ENCODE measurements at places on chromosomes 3 and 15.
A peak's percentile ranks its signal among the peaks of the same experiment; 100 is the strongest.

DNA sequence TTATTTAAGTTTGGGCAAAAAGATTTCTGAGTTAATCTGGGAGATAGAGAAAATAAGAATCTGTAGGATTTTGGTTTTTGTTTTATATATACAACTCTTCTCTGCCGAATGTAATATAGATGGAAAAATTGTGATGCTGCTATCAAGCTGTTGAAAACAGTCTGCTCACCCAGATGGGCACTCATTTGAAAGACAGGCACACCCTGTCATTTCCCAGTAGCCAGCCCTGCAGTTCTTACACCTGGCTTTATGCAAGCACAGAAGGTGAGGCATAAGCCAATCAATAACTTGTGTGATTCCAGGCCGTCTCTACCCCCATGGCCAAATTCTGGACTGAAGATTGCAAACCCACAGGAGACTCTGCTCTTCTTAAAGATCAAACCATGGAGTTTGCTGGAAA is 27.1 kb upstream of the PTX3 start:
- DNase-seq, result no peak

- DNase-seq, result no peak
Observed at GRCh38 chr3:36403661-36404060, 23.4 kb downstream of the STAC start.

GRCh38 chr3:110381992-110382391 is 689.6 kb upstream of the NECTIN3 start:
- DNase-seq, result no peak

GRCh38 chr3:149282836-149283235 is 50.6 kb downstream of the TM4SF18 start:
- DNase-seq, result no peak

DNA sequence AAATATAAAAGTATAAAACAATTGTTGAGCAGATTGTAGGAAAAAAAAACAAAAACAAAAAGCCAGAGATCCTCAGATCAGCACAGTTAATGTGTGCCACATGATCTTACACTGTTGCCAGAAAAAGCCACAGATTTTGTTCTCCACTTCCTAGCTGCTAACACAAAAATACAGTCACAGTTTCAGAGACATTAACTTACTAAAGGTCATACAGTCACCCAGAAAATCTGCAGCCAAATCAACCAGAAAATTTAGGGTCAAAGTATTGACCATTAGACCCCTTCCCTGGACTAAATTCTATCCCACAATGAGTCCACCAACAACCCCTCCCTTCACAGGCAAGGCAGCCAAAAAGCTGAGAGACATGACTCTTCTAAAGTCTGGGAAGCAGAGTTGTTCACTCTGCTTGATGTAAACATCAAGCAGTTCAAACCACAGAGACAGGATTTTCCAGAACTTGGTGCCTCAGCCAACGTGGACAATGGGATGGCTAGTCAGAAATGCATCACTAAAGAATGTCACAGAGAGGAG is 59.1 kb downstream of the SST start:
- peak; percentile 68 for DNase-seq

- no peak for DNase-seq
Observed at GRCh38 chr3:125214738-125215137, 2.2 kb upstream of the SLC12A8 start.

GRCh38 chr3:150906461-150906860 is 1.2 kb upstream of the MINDY4B start:
- DNase-seq, result no peak

- DNase-seq, result no peak
Observed at GRCh38 chr3:111338059-111338698, 203.8 kb upstream of the CD96 start.

GRCh38 chr15:99565049-99565298 is 810 bp upstream of the MEF2A start:
- no peak for DNase-seq

- no peak for DNase-seq
Observed at GRCh38 chr3:72636969-72637597, 211.2 kb downstream of the SHQ1 start.

- no peak for DNase-seq
Observed at GRCh38 chr3:165339753-165340152, 143.6 kb upstream of the SLITRK3 start.

DNA sequence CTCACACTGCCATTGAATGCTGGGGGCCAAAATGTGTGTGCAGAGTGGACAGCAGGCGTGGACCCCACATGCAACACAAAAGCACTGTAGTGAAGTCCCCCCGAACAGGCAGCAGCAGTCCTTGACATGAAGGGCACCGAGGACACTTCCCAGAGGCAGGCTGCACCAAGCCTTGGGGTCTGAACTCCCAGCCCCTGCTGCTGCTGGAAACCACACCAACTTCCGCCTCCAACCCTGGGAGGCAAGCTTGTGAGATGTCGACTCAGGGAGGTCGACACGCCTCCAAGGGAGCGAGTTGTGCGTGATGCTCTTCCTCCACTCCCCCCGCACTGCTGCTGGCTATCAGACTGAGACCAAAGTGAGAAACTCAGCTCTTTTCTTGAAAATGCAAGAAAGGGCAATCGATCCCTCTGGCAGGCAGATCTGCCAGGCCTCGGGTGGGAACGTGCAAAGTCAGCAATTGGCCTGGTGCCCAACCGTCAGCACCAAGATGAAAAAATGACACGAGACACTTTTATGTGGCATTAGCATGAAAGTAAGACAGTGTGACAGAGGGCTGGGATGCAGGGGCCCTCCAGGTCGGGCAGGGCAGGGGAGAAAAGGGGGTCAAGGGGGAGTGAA is 43.6 kb downstream of the WHAMM start:
- DNase-seq, result no peak

- no peak for DNase-seq
Observed at GRCh38 chr3:9183811-9184460, 65.5 kb downstream of the SRGAP3 start.

DNA sequence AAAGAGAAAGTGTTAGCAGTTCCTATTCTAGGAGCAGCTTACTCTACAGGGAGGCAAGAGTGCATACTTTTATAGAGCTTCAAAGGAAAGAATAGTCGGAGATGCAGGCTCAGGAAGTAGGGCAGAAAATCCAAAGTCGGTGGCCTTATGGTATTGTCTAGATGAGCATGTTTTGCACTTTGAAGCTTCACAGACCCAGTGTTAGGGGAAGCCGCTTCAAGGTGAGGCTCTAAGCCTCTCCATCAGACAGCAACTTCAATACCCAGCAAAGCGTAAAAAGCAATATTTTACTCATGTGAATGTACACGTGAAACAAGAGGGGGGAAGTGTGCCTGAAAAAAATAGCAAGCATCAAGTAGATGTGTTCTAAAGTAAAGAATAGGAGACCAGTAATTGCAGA is 125.6 kb upstream of the RASGRP1 start:
- no peak for DNase-seq

DNA sequence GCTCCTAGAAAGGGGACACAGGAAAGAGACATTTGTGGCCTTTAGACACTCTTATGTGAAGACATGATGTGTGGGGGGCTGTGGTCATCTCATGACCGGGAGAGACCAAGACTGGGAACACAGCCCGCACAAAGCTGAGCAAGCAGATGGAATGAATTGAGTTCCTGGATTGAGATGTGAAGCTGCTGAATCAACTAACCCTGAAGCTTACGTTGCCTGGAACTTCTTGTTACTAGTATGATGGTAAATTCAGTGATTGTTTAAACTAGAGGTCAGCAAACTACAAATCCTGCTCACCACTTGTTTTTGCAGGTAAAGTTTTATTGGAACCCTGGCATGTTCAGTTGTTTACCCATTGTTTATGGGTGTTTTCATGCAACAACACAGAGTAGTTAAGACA is 83.4 kb upstream of the BHLHE40 start:
- DNase-seq, result no peak

DNA sequence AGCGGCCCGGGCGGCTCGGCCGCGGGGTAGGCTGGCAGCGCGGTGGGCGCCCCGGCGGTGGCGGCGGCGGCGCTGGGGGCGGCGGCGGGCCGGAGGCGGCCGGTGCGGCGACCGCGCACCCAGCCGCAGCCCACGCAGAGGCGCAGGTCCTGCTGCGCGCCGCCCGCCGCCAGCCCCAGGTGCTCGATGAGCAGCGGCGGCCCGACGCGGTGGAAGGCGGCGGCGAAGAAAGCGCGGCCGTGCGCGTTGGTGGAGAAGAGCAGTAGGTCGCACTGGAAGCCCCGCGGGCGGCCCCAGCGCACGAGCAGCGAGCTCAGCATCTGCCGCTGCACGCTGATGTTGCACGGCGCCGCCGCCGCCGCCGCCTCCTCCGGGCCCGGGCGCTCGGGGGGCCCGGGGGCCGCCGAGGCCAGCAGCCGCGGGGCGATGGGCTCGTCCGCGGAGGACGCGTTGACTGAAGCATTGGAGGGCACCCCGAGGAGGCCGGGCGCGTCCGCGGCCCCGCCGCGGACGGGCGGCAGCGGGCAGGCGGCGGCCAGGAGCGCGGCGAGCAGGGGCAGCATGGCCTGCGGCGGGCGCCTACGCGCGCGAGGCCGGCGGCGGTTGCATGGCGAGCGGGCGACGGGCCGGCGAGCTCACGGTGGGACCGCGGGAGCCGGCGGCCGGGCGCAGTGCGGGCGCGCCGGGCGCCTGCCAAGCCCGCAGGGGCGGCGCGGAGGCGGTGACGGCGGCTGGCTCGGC is 452 bp downstream of the TMEM158 start:
- DNase-seq, result no peak

GRCh38 chr3:151135541-151136337 is 50.3 kb downstream of the MED12L start:
- DNase-seq, result no peak

- DNase-seq, result no peak
Observed at GRCh38 chr3:108322352-108322751, 26.0 kb downstream of the HHLA2 start.

- no peak for DNase-seq
Observed at GRCh38 chr3:143294188-143294587, 174.6 kb downstream of the CHST2 start.
